ENCODE measurements at places on chromosomes 11 and 22.

DNA sequence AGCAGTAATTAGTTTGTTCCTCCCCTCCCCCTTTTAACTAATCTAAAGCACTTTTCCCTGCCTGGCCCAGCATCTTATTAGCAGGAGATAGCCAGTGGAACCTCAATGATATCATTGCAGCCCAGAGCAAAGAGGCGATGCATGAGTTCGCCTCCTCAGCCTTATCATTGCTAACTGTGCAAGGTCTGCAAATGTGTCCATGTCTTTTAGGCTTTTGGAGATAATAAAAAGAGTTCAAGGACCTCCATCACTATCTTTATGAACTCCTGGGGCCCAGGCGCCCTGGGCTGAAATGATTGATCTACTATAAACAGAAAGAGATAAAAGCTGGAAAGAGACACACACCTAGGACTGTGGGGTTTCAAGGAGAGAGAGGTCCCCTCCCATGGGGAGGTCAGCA lies 124.2 kb upstream of the TBCEL start:
- DNase-seq = no peak

GRCh38 chr11:72624496-72625201 lies 49.6 kb downstream of the PDE2A start:
- no peak for DNase-seq

GRCh38 chr11:113504586-113504985 lies 29.4 kb upstream of the DRD2 start:
- DNase-seq = no peak

DNA sequence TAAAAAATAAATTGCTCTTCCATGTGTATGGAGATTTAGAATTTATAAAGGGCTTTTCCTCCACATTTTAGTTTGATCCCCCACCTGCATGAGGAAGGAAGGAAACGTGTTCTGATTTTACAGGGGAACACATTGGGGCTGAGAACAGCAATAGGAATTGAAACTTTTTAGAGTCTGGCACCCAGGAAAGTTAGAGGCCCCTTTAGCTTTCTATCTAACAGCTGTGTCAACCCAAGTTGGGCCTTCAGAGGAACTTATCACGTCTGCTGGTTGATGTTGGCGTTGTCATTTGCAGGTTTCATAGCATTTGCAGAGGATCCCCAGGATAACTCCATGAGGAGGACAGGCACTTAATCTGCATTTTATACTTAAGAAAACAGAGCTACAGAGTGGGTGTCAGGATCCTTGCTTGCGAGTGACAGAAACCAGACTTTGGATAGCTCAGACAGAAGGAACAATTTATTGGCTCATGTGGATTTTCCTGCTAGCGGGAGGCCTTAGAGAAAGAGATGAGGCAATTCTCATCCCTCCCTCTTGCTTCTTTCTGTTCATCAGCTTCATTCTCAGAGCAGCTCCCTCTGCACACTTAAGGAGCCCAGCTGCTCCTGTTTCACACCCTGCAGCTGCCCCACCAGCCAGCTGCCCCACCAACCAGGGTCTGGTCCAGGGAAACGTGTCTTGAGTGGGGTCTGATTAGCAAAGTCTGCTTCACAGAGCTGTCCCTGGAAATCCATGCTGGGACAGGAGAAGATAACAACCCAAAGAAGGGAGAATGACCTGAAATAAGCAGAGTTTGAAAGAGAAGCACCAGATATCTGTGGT lies 92.5 kb upstream of the OR4B1 start:
- DNase-seq = no peak

DNA sequence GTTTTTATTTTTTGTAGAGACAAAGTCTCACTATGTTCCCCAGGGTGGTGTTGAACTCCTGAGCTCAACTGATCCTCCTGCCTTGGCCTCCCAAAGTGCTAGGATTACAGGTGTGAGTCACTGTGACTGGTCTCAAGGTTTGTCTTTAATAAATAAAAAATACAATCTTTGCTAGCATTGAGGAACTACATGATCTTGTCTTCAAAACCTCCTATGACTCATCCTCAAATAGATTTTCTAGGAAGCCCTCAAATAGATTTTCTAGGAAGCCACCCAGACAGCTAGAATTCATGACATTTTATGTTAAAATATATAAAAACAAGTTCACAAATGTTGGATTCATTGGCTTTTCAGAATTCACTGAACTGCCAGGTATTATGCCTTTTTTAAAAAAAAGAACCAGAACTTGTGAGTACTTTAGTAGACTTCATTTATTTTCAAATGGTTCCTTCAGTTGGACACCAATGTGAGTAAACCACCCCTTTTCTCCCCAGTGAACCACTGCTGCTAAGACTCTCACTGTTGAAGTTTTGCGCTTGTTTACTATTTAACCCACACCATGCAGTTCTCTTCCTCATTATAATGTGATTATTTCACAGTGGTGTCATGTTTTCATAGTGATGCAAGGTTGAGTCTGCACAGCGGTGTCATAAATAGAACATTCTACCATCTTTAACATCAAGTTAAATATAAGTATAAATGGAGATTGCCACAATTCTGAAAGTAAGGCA lies 303.9 kb downstream of the CASP12 start:
- DNase-seq = no peak
